ENCODE measurements at places on chromosomes 16 and 17.

DNA sequence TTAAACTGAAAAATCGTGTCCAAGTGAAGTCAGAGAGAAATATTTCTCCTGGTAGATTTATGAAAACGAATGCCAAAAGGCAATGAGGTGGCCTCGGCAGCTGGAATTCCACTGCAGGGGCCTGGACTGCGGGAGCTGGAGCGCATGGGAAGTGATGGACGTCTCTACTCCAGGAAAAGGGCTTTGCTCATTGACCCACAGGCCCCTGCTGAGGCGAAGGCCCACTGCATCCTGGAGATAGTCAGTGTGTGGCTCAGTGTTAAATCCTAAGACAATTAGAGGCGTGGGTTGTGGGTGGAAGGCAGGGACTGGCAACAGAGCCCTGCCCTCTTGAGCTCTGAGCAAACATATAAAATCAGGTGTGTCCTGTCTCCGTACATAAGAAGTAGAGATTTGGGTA lies 191.4 kb downstream of the SLC39A11 start:
- no peak for DNase-seq

DNA sequence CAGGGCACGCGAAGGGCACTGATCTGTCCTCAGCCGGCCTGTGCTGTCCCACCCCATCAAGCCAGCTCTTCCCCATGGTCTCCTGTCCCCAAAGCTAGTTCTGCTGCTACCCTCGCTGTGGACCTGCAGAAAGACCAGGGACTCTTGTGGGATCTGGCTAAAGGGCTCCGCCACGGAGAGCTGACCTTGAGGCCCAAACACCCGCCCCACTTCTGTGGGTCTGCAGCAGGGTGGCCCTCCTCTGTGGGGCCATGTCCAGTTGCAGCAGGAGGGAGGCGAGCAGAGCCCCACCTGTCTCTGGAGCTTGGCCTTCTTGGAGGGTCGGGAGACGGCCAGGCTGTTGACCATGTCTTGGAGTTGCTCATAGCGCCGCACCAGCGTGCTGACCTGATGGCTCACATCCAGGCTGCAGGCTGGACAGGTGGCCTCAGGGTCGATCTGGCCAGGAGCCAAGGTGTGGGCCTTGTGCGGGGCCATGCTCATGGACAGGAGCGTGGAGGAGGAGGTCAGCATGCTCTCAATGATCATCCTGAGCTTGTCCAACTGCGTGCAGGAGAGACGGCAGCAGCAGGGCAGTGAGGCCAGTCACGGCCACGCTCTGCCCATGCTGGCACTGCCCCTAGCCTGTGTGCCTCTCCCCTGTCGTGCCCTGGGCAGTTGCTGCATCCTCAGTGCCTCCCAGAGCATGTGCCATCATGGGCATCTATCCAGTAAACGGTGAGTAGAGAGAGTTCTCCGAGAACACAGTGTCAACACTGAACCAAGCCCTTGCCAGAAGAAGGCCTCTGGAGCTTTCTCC lies 16.6 kb downstream of the UBALD2 start:
- no peak for DNase-seq

DNA sequence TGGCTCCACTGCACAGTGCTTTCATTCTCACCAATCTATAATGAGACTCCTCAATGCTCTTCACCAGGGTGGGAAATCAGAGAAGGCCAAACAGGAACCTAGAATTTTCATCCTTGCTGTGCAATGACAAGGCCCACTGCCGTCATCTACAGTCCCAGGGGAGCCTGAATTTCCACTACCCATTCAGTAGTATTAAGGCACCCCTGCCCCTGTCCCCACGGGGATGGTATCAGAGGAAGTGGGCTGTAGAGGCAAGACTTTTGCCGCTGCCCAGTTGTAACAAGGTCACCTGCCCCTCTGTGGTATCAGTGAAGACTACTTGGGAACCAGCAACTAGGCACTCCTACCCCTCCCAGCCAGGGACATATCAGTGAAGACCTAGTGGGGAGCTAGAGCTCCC lies 104.5 kb downstream of the C16orf78 start:
- no peak for DNase-seq

- no peak for DNase-seq
Measured at GRCh38 chr17:79976451-79976850, 59.2 kb downstream of the TBC1D16 start.

DNA sequence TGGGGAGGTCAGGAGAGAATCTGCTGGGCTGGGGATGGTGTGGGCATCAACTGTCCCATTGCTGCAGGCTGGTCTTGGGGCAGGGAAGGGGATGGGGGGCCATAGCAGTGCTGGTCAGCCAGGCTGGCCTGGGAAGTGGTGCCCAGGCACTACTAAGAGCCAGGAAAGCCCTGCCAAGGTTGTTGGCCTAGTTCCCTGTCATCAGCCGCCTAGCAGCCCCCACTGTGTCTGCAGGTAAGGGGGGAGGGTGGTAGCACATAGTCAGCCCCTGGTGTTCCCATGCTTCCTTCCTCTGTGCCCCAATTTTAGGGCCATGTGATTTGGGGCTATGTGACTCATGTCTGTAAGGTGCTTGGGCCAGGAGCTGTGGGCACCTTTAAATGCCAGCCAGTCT lies 17.8 kb downstream of the GJD3 start:
- no peak for DNase-seq

DNA sequence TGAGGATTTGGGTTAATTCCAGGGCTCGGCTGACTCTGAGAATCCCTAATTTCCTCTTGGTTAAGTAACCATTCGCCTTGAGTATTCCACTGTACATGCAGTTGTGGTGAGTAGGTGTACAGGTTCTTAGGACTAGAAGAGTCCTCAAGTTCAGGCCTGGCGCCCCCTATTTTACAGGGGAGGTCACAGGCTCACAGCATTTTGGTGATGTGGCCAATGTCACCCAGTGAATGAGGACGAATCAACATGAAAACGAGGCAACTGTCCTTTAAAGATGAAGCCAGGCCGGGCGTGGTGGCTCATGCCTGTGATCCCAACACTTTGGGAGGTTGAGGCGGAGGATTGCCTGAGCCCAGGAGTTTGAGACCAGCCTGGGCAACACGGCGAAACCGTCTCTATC lies 55.4 kb downstream of the ABCC6 start:
- no peak for DNase-seq

- no peak for DNase-seq
Measured at GRCh38 chr16:23907903-23908302, 72.1 kb downstream of the PRKCB start.

DNA sequence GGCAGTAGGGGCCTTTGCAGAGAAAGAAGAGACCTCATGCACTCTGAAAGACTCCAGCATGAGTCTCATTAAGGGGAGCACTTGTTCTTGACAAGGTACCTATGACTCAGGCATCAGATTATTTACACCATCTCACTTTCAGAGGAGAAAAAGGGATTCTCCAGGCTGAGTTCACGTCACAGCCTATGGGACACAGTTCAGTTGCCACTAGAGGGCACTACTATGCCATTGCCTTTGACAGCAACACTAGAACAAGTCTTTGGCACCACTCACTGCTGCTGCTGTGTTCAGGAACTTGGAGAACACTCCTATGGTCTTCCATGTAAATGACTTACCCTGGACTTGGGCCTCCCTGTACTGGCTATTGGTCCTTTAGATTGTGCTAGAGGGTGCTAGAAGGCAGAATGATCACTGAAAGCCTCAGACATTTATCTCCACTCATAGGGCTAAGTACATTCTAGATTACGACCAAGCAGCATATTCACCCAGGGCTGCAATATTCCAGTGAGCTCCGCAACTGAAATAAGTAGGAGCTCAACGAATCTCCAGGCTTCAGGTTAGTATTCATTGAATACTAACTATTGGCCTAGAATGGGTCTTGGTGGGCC lies 225.1 kb upstream of the CA10 start:
- no peak for DNase-seq

GRCh38 chr17:83099086-83099555 lies 19.7 kb downstream of the METRNL start:
- DNase-seq: no peak

- no peak for DNase-seq
Measured at GRCh38 chr16:87698676-87699199, 67.0 kb downstream of the KLHDC4 start.

- no peak for DNase-seq
Measured at GRCh38 chr17:74344658-74345057, 17.0 kb downstream of the BTBD17 start.

- no peak for DNase-seq
Measured at GRCh38 chr16:72958522-72959076, 89.3 kb downstream of the ZFHX3 start.

GRCh38 chr17:81267390-81268067 lies 27.6 kb downstream of the SLC38A10 start:
- no peak for DNase-seq

GRCh38 chr16:46733319-46733830 lies 14.8 kb downstream of the MYLK3 start:
- no peak for DNase-seq

- DNase-seq: no peak
Measured at GRCh38 chr16:89561884-89562599, 1.6 kb downstream of the RPL13 start.

- DNase-seq: no peak
Measured at GRCh38 chr17:49931416-49932137, 37.4 kb upstream of the DLX4 start.

DNA sequence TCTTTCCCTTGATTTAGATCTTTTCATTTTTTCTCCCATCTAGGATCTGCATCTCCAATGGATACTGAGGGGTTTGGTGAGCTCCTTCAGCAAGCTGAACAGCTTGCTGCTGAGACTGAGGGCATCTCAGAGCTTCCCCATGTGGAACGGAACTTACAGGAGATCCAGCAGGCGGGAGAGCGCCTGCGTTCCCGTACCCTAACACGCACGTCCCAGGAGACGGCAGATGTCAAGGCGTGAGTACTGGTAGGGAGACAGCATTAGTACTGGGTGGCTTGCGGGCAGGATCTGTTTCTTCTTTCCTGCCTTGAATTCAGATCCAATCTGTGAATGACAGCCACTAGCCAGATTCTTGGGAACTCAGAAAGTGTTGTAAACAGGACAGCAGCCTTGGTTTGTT lies 18.3 kb downstream of the NUP93 start:
- DNase-seq: no peak

- no peak for DNase-seq
Measured at GRCh38 chr17:297758-298157, 54.8 kb downstream of the RPH3AL start.

DNA sequence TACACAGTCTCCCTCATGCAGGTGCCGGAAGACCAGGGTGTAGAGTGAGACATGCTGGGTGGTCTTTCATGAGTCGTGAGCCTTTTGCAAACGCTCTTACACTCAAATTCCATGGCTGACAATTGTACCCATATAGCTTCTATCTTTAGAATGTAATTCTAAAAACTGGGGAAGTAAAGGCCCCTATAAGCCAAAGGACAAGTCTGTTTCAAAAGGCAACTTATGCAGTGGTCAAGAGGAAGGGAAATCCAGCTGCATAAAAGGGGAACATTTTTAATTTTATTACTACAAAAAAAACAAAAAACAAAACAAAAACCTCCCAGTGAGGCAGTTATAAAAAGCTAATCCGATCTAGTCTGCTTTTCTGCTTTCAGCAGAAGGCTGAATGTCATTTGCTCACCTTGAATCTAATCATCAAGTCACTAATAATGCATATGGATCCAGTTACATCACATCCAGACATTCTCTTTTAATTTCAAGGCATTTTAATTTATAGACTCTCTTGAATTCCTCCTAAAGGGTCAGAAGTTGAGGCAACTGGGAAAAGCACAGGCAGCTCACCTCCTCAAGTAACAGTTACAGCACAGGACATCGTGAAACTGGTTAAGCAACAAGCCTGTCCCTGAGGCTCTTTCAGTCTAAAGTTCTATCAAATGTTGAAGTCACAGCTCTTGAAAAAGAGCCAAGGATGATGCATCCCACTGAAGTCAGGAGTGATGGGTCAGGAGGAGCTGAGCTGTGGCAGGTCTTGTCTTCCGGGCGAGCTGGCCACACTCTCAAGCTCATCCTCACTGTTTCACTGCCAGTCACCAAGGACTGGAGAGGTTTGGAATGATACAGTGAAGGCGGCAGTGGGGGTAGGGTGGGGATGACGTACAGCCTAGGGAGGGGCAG lies 99.7 kb downstream of the VPS53 start:
- DNase-seq: no peak

DNA sequence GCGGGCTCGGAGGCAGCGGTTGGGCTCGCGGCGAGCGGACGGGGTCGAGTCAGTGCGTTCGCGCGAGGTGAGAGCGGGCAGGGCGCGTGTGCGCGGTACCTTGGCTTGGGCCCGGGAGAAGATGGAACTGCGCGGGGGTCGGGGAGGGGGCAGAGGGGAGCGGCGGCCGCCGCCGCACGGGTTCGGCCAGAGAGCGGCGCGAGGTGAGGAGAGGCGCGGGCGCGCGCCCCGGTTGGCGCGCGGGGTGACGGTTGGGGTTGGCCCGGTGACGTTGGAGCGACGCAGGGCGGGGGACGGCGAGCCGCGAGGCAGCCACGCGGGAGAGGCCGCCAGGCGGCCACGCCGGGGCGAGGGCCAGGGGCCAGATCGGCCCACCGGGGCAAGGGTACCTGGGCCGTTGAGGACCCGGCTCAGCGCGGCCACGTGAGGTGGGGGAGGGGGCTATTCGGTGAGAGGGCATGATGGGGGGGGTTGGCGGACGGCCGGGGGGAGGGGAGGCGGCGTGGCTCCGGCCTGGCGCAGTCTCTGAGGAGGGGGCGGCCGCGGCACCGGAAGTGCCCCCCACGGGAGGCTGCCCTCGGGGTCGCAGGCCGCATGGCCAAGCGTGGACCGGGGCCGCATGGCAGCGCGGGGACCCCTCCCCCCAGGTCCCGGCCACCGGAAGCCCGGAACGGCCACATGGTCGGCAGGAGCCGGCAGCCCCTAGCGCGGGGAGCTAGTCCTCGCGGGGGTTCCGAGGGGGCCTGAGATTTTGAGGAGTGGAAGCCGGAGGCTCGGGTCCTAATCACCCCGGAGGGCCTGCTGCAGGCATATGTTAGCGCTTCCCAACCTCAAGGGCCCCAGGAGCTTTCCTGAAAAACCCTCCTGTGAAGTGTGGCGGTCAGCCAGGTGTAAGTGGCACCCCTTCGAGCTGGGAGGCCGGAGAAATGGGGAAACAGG lies 527 bp downstream of the EIF5A start:
- no peak for DNase-seq

GRCh38 chr17:51745993-51746392 lies 412.5 kb downstream of the CA10 start:
- DNase-seq: no peak

DNA sequence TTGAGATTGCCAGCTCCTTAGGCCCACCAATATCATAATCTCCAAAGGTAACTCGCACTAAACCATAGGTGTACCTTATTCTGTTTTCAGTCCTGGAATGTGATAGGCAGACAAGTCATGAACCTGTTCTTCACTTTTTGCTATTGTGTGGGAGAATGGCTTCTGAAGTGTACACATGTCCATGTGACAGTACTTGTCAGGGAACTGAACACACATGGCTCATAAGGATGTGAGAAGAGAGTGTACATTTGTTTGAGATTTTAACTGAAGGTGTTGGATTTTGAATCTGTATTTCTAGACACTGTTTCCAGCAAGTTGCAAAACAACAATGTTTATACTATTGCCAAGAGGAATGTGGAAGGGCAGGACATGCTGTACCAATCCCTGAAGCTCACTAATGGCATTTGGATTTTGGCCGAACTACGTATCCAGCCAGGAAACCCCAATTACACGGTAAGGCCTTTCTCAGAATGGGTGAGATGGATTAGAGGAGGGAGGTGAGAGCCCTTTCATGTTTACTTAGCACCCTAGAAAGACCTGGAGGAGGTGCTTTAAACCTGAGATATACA lies 14.5 kb upstream of the RASL10B start:
- no peak for DNase-seq

GRCh38 chr17:5943982-5944381 lies 126.2 kb upstream of the WSCD1 start:
- DNase-seq: no peak

GRCh38 chr17:43697937-43698336 lies 36.2 kb upstream of the MEOX1 start:
- DNase-seq: no peak

GRCh38 chr16:56121156-56121500 lies 70.2 kb upstream of the GNAO1 start:
- DNase-seq: no peak

All from stimulated activated CD8-positive, alpha-beta memory T cell treated with anti-CD3 and anti-CD28 coated beads, Interleukin-15, amount 100 ng/mL, for 1 hour (primary cell).